ENCODE measurements at places on chromosomes 4 and X.
A peak's percentile ranks its signal among the peaks of the same experiment; 100 is the strongest.

DNA sequence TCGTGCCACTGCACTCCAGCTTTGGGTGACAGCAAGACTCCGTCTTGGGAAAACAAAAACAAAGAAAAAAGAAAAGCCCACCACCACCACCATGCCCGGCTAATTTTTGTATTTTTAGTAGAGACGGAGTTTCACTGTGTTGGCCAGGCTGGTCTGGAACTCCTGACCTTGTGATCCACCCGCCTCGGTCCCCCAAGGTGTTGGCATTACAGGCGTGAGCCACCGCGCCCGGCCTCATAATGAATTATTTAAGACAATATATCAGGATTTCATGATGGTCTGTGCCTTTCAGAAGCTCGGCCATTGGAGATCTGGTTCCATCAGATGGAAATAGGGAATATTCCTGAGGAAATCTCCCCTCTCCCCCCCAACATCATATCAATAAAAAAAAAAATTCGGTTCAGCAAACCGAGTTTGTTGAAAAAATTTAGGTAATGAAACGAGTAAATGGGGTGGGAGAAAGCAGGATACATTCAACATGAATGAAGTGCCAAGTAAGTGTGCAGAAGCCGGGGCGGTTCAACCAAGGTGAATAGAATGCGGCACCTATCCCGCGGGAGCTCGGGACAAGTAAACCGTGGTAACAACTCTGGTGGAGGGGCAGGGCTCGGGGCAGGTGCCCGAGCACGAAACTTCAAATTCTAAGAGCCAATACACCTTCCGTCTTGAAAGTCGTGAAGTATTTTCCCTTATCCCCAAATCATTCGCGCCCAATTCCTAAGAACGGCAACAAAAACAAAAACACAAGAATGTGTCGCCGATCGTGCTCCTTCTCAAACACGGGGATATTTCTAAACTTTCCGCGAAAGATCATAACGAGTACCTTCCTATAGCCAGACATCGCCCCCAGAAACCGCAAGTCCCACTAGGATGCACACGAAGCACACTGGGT, 773 bp upstream of the TXLNG start:
- DNase-seq: no peak

DNA sequence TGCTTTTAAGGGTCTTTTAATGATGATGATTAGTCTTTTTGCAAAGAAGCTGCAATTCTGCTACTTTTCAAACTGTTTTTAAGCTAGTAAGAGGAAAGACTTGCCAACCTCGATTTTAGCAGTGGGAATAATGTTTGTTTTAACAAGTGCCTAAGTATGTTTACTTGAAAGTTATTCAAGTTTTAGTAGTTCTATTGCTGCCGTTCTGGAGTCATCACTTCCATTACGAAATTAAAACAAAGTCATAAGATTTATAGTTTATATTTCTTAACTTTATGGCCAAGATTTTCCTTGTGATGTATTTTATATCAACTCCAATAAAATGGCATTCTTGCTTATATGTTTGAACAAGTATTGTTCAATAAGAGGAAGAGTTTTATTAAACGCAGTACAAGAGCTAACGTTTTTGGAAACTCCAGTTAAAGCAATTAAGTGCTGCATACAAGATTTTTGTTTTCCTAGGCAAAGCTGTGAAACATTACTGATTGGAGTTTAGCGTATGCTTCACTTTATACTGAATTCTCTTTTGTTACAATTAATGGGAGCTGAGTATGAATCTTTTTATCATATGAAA, 211.3 kb downstream of the TENM3 start:
- DNase-seq: no peak

DNA sequence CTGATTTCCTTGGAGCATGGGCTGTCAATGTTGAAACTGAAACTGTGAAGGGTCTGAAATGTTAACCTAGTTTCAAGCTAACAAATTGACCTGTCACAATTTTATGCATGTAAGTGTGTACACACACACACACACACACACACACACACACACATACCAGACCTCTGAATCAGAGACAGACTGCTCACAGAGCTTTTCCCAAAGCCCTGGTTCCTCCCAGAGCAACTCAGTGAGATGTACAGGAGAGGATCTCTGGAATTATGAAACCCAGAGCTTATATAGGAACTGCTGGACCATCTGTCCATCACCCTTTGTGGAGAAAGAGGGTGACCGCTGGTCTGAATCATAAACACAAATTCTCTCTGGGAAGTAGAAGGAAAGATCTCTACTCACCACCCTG, 228.1 kb upstream of the PRPS2 start:
- DNase-seq: peak; percentile 57

DNA sequence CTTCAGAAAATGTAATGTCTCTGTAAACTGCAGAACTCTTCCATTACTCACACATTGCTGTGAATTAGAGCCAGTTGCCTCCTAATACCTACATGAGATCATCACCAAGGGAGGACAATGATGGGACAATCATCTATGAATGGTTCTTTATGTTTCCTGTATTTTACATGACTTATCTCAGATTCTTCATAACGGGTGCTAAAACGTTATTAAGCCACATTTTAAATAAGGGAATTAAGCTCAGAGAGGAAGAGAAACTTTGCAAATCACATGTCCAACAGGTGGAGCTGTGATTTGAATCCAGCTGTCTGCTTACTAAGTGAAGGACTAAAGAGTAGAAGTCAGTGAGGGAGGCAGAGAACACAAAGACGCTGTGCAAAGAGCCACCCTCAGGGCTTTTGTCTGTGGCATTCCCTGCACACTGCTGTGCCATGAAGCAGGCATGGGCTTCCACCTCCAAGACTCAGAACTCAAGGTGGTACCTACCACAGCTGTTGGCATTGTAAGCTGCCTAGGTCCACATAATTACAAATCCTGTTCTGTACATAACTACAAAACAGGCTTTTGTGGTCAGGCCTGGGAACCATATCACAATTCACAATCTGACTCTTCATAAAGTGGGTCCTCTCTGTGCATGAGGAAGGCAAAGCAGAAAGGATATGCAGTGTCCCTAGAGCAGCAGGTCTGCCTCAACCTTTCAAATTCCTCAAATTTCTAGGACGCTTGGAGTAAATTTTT, 12.8 kb downstream of the TBC1D9 start:
- DNase-seq: peak; percentile 21

GRCh38 chr4:107600436-107600835, 119.6 kb downstream of the PAPSS1 start:
- DNase-seq: no peak

DNA sequence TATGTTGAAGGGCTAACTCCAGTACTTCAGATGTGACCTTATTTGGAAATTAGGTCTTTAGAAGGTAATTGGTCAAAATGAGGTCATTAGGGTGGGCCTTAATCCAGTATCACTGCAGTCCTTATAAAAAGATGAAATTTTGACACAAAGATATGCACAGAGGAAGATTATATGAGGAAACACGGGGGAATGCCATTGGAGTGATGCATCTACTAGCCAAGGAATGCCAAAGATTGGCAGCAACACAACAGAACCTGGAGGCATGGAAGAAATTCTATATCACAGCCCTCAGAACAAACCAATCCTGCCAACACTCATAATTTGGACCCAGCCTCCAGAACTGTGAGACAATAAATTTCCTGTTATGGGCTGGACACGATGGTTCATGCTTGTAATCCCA, 17.6 kb downstream of the TRIM61 start:
- no peak for DNase-seq

- DNase-seq: peak; percentile 54
Measured at GRCh38 chr4:183838987-183839712, 66.0 kb upstream of the STOX2 start.

GRCh38 chr4:183430317-183430993, 14.0 kb upstream of the CDKN2AIP start:
- DNase-seq: peak; percentile 6

- DNase-seq: peak; percentile 45
Measured at GRCh38 chr4:170089274-170089667, 485 bp downstream of the AADAT start.

DNA sequence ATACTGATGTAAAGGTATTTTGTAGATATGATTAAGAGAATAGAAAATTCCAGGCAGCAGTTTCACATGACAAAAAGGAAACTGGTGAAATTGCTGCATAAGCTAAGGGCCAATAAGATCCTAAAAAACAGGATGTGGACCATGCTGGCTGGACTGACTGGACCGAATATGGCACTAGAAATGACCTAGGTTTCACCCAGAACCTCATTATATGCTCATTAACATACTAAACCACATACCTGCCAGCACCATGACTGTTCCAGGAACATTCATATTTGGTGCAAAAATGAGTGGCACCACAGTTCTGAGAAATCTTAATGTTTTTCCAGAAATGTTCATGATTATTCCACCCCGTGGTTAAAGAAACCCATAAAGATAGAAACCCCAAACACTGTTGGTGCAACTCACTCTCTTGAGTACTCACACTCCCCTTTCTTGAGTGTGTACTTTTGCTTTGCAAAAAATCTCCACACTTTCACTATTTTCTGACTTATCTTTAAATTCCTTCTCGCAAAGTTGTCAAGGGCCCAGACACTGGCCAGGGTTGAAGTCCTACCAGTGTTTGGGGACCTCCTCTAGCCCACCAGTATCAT, 74.0 kb downstream of the FANCB start:
- no peak for DNase-seq

DNA sequence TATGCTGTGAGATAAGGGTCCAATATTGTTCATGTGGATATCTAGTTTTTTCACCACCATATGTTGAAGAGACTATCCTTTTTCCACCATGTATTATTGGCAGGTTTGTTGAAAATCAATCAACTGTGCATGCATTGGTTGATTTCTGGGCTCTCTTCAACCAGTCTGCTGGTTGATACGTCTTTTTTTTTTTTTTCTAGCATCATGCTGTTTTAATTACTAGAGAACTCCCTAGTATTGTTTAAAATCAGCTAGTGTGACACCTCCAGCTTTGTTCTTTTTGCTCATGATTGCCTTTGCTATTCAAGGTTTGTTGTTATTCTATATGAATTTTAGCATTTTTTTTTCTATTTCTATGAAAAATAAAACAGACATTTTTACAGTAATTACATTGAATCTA, 123.9 kb downstream of the SLC7A11 start:
- no peak for DNase-seq

DNA sequence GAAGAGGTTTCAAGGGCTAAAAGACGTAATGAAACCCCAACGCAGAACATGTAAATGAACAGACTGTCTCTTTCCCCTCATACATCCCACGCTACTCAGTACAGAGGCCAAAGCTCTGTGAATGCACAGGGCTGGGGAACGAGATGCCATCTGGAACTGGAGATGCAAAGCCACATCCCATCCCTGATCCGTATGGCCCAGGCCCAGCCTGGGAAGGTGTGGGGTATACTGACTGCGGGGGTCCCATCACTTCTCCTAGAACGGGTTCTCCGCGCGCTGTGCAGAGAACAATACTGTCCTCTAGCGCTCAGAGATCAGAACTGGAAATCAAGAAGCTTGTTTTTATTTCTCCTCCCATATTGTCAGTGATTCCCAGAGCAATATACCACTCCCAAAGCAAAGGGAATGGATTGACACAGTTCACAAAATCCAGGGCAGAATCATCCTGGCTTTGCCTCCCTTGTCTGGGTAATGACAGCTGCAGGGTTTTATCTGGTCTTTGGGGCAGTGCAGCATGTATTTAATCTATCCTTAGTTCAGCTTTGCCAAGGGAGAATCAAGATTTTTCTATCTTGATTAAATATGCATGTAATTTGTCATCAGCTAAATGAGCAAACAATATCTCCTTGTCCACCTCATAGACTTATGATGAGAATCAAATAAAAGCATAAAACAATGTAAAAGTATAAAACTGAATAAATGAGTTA, 47.3 kb upstream of the TLR3 start:
- peak; percentile 71 for DNase-seq

GRCh38 chrX:48919947-48920717, 1.3 kb upstream of the PIM2 start:
- DNase-seq: no peak

GRCh38 chr4:148238811-148239493, 203.3 kb downstream of the NR3C2 start:
- DNase-seq: no peak

GRCh38 chrX:19857131-19857530, 30.3 kb downstream of the SH3KBP1 start:
- no peak for DNase-seq

DNA sequence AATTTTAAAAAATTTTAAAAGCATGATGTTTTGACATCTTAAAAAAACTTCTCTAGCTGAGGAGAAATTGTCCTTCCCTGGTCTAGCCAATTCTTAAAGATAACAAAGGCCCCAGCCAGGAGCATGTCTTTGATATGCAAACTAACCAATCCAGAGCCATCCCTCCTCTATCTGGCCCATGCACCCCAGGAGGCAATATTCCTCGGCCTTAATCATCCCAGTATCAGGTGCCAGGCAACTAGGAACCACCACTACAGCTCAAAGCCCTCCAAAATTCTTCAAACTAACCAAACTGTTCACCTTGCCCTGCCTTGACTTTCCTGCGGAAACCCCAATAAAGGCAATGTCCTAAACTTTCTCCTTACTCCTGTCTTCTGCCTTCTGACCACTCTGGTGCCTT, 97.8 kb upstream of the USP9X start:
- no peak for DNase-seq

DNA sequence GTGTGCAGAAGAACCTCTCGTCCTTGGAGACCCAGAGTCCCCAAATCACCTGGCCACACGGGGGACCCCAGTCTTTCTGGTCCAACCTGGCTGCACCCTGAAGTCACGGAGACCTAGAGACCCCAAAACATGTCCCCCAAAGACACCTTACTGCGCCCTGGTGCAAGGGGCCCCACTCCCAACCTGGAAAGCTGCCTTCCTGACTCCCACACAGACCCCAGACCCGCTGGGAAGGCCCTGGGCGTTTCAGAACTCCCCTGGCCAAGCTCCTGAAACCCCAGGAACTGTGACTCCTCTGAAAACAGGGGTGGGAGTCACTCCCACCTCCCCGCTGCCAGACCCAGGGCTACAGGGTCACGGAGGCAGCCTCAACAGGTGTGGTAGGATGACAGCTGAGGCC, 12.7 kb upstream of the SHOX start:
- no peak for DNase-seq

- DNase-seq: peak; percentile 95
Measured at GRCh38 chr4:123418351-123418931, 21.8 kb downstream of the SPRY1 start.

GRCh38 chr4:10942156-10942555, 257.6 kb upstream of the CLNK start:
- peak; percentile 47 for DNase-seq

DNA sequence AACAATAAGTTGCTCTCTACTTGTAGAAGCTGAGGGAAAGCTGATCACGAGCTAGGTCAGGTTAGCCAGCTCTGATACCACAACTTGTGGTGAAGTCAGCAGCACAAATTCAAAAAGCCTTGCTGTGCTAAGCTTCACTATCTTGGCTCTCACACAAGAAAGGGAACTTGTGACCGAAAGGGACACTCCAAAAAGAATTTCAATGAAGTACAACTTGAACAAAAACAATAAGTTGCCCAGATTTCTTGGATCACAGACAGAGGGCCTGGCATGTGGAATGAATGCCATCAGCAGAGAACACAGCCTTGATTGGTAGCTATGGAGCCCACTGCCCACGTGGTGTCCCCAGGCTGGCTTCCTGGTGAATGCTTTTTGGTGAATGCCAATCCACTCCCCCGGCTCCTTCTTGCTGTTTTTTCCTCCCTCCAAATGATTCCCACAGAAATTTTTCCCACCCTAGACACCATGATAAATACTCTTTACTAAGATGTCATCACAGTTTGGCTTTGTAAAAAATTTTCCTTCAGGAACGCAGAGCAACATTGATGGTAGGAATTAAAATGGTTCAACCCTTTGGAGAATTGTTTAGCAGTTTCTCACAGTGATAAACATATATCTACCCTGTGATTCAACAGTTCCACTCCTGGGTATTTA, 82.6 kb downstream of the ANXA3 start:
- DNase-seq: no peak

GRCh38 chr4:169188204-169188603, 82.6 kb downstream of the SH3RF1 start:
- no peak for DNase-seq

Measured in cardiac muscle cell (in vitro differentiated cells and primary cell).